ENCODE measurements at places on chromosomes 3 and 15.

GRCh38 chr15:53530761-53531160, 228.7 kb downstream of the WDR72 start:
- H3K4me1 ChIP-seq: no peaks in the 10 kb centered on the region
- no peak overlapping the region for H3K4me3 ChIP-seq
- H3K27ac ChIP-seq: no peak overlapping the region
- DNase-seq: no peak
- no peaks in the 10 kb centered on the region for H3K27me3 ChIP-seq

GRCh38 chr15:98076021-98076816, 115.7 kb downstream of the ARRDC4 start:
- no peaks in the 10 kb centered on the region for H3K36me3 ChIP-seq
- H3K4me1 ChIP-seq: peaks cover 22% of the 10 kb centered on the region
- DNase-seq: peak; percentile 78
- peak overlapping the region; percentile 77 for H3K27ac ChIP-seq
- no peaks in the 10 kb centered on the region for H3K27me3 ChIP-seq
- H3K4me3 ChIP-seq: no peak overlapping the region

GRCh38 chr3:194939949-194940770, 254.5 kb downstream of the FAM43A start:
- peaks cover 10% of the 10 kb centered on the region for H3K4me1 ChIP-seq
- H3K27ac ChIP-seq: no peak overlapping the region
- DNase-seq: no peak
- no peak overlapping the region for H3K4me3 ChIP-seq

- no peaks in the 10 kb centered on the region for H3K36me3 ChIP-seq
- peak overlapping the region; percentile 11 for H3K27ac ChIP-seq
- no peaks in the 10 kb centered on the region for H3K4me1 ChIP-seq
- no peaks in the 10 kb centered on the region for H3K27me3 ChIP-seq
Measured at GRCh38 chr3:186247821-186248814, 113.9 kb downstream of the DGKG start.

DNA sequence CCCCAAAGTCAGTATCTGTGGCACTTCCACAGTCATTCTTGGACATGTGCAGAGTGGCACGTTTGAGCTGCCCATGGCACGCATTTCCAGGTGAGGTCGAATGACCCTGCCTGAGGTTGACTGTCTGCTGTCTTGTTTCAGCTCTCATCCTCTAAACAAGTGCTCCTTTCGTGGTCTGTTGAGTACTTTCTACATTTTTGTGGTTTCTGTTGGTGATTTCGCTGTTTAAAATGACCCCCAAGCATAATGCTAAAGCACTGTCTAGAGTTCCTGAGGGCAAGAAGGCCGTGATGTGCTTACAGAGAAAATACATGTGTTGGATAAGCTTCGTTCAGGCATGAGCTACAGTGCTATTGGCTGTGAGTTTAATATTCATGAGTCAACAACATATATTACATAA, 40.0 kb upstream of the SAMMSON start:
- H3K36me3 ChIP-seq: peaks cover 16% of the 10 kb centered on the region
- H3K4me3 ChIP-seq: no peak overlapping the region
- H3K27me3 ChIP-seq: no peaks in the 10 kb centered on the region
- no peaks in the 10 kb centered on the region for H3K4me1 ChIP-seq
- no peak for DNase-seq

- no peaks in the 10 kb centered on the region for H3K36me3 ChIP-seq
- H3K27me3 ChIP-seq: no peaks in the 10 kb centered on the region
- no peak overlapping the region for H3K4me3 ChIP-seq
Measured at GRCh38 chr3:151584566-151584965, 123.7 kb upstream of the IGSF10 start.

DNA sequence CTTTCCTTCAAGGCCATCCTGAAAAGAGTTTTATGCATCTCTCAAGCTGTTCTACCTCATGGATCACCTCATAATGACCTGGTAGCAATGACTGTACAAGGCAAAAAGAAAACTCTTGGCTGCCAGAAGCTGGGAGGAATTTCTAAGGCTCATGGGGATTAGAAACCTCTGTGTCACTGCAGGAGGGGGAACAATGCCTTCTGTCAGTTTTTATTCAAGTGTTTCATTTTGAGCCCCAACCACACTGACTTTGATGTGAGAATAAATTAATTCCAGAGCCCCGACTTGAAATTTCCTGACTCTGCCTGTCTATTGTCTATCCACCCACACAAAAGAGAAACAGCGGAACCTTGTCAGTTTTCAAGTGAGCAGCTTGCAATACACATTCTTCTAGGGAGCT, 58.7 kb upstream of the MRPL3 start:
- no peak overlapping the region for H3K27ac ChIP-seq
- H3K36me3 ChIP-seq: no peaks in the 10 kb centered on the region
- H3K4me3 ChIP-seq: no peak overlapping the region
- no peaks in the 10 kb centered on the region for H3K27me3 ChIP-seq
- no peaks in the 10 kb centered on the region for H3K4me1 ChIP-seq

DNA sequence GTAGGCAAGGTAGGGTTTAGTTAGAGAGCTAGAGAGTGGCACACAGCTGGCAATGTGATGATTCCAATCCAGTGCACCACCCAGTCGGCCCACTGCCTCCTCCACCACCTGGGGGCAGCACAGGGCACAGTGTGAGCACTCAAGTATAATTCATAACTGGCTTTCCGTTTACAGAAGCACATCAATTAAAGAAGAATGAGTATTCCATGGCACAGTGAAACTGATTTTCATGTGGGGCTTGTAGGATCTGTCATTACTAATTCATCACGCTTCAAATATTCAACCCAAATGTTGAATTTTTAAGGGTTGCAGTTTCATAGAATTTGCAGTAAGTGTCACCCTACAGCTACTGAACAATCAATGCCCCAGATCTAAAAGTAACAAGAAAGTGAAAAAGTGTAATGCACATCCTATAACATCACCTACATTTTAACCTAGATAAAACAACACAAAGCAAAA, 149.9 kb downstream of the IGSF11 start:
- no peaks in the 10 kb centered on the region for H3K27me3 ChIP-seq
- no peaks in the 10 kb centered on the region for H3K4me1 ChIP-seq
- DNase-seq: no peak
- no peaks in the 10 kb centered on the region for H3K36me3 ChIP-seq
- no peak overlapping the region for H3K4me3 ChIP-seq

All from sigmoid colon (tissue), 7 donors.